Osteoblast (primary cell): ENCODE measurements at places on chromosomes 12 and 14. TPM values are rescaled to one million over a fixed set of nuclear protein-coding genes. Genes with fewer than 3 reads are reported as not detected.

Gene PIGH
- 15.3 and 16.3 TPM in 2 replicates for total RNA-seq

GRCh38 chr12:122836027-122836921 is 1.0 kb downstream of the HIP1R start:
- DNase-seq, result peak; percentile 95

GRCh38 chr12:107275530-107275929 is 182.2 kb upstream of the CRY1 start:
- DNase-seq, result no peak

DNA sequence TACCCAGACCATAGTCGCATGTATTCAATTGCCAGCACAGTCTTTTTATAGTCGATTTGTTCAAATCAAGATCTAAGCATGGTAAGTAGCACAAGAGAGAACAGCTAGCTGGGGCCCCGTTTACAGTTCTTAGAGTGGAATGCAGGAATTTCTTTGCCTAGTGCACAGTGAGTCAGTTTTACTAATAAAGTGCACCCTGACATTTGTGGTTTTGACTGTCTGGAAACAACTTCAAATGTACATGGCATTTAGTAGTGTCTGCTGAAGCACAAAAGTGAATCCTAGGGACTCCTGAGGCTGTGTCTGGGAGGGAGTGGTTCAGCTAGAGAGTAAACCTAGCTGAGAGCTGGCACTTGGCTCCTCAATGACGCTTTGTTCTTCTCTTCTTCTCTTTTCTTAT is 64.9 kb downstream of the TMX1 start:
- peak; percentile 87 for DNase-seq

GRCh38 chr14:37172936-37173614 is 669 bp upstream of the SLC25A21 start:
- no peak for DNase-seq

- DNase-seq, result no peak
Measured at GRCh38 chr14:71309756-71310155, 402.5 kb downstream of the PCNX1 start.

DNA sequence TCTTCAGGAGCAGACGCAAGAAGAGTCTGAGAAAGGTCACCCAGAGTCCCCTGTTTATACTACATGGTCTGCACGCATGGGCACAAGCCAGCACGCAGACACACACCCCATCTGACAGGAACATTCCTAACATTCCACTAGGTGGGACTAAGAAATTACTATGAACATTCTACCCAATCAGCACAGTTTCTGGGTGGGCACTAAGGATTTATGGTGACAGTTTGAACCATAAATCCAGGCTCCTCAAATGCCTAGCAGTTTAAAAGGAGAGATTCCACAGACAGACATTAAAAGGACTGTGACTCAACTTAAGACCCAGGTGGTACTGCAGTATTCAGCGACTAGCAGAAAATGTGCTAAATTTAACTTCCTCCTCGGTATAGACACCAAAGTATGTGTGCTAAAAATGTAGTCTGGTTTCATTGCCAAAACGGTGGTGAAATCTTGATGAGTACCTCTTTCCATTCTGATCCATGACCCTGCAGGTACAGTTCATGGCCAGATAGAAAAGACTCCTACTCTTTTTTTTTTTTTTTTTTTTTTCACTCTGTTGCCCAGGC is 16.2 kb downstream of the ABHD4 start:
- peak; percentile 88 for DNase-seq
